Activated T-cell treated with anti-CD3 and anti-CD28 coated beads for 24 hours (primary cell): ENCODE measurements at places on chromosomes 7 and 10.

DNA sequence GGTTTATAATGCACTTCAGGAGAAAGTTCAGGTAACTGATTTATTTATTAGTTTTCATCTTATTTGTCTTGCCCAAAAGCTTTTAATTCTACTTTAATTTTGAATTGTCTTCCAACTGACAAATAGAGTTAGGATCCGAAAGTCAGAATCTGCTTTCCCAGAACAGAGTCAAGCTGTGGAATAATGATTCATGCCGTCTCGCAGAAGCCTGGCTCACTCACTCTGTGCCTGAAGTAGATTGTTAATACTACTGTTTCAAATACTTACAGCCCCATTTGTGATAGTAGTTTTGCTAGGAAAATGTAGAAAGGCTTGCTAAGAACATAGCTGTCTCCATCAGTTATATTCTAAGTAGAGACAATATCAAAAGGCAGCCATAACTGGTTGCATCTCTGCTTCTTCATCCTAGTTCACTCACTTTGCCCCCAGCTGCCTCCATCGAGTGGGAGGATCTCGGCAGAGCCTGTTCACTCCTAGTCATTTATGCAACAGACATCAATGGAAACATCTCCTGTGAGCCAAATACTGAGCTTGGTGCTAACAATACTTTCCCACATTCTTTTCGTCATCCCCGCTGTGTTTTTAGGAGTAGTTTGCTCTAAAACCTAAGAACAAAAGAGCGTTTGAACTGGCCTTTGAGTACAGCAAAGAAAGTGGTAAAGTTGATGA is 28.0 kb downstream of the ABRAXAS2 start:
- no peak for DNase-seq

DNA sequence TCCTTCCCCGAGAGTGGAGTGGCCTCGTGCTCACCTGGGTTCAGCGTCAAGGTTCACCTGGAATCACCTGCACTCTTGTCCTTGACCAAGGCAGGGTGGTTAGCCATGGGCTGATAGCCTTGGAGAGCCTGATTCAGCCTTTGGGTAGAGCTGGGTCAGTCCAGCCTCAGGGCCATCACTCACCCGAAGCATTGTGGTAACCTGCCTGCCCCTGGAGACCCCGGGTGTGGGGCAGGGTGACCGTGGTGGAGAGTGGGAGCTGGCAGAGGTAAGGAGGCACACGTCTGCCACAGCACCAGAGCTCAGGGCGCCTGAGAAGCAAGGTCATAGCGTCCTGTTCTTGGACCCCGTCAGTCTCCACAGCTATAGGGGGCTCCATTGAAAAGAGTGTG is 27.8 kb upstream of the WDFY4 start:
- no peak for DNase-seq

DNA sequence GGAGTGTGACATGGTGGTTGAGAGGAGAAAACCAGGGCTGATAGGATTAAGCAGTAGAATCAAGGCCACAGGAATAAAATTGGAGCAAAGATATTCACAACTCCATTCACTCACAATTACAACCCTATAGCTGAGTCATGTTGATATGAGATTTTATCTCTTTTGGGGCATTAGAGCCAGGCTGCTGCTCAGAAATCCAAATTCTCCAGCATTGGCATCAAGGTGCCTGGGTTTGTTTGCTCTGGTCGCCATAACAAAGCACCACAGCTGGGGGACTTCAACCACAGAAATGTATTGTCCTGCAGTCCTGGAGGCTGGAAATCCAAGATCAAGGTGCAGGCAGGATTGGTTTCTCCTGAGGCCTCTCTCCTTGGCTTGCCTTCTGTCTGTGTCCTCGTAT is 52.5 kb upstream of the GRB10 start:
- DNase-seq: no peak

- DNase-seq: no peak
Observed at GRCh38 chr10:114393886-114394285, 10.4 kb downstream of the AFAP1L2 start.
